Activated T-cell treated with anti-CD3 and anti-CD28 coated beads for 4 hours (primary cell): ENCODE measurements at places on chromosomes 1 and 21.

DNA sequence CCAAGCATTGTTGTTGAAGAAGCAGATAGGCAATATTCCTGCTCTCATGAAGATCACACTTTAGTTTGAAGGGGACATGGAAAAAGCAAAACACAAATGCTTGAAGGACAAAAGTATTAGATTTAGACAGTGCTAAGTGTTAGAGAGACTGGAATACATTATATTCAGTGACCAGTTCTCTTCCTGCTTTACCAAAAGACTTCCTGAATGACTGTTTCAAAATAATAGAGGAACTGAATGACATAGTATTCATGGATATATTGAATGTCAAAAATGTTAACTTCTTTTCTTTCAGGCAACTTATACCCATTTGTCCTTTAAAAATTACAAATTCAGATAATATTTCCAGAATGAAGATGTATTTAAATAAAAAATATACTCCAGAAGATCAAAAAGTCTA is 178.0 kb upstream of the IVNS1ABP start:
- no peak for DNase-seq

GRCh38 chr1:42186152-42186551 is 21.6 kb upstream of the GUCA2A start:
- no peak for DNase-seq

DNA sequence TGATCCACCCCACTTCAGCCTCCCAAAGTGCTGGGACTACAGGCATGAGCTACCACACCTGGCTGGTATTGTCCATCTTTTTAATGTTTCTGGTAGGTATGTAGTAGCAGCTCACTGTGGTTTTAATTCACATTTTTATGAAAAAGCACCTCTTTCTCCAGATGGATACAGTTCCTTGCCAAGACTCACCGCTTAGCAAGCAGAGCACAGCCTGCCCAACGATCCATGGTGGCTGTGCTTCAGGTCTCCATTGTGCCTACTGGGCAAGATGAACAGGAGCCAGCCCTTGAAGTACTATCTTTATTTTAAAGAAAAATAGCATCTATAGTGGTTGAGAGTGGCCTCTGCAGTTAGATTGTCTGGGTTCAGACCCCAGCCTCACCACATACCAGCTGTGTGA is 37.6 kb upstream of the GRHL3 start:
- DNase-seq: no peak

- DNase-seq: no peak
These were observed 17.3 kb upstream of the RAP1A start for GRCh38 chr1:111602302-111602701.

- DNase-seq: no peak
These were observed 13.9 kb downstream of the PHGDH start for GRCh38 chr1:119725626-119726025.

DNA sequence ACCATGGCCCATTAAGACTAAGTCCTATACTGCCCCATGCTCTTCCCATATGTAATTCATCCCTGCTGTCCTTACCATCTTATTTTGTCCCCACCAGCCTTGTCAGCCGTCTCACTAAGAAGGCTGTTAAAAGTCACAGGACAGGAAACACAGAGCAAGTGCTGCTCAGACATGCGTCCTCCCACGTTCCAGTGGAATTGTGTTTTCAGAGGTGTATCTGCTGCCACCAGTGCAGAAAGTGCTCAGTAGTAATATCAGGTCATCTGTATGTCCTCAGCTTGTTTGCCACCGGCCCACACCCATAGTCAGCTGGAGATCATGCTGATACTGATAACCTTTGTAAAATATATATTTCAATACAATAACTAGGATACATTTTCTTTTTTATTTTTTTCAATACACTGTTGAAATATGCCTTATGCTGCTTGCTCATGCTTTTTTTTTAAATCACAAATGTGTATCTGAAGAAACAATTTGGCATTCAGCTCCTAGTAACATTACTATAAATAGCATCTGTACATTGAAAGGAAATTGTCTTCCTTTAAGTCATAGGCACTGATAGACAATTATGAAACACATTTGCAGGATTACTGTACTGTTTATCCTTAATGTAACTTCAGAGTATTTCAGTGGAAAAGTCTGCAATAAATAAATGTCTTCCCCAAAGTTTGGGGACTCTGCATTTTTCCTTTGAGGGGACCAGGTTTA is 156.9 kb downstream of the EDEM3 start:
- DNase-seq: no peak

GRCh38 chr1:24018611-24019580 is 38.8 kb upstream of the SRSF10 start:
- DNase-seq: no peak

DNA sequence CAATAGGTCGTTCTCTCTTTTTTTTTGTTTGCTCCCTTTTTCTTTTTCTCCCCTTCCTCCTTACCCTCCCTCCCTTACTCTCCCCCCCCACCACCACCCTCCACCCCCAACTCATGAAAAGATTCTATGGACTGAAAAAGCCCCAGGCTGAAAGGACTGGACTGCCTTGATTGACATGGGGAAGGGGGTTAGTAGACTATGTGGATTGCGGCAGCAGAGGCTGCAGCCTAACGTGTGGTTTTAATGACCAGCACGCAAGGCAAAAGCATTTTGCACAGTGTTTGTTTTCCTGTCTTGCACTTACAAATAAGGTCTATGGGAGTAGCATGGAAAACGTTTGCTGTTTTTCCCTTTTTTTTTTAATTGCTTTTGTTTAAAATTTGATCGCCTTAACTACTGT is 5.5 kb downstream of the ZBTB18 start:
- DNase-seq: no peak

- no peak for DNase-seq
These were observed 885.3 kb downstream of the TTLL7 start for GRCh38 chr1:83113652-83114051.

GRCh38 chr1:21804536-21804935 is 7.5 kb upstream of the LDLRAD2 start:
- no peak for DNase-seq

DNA sequence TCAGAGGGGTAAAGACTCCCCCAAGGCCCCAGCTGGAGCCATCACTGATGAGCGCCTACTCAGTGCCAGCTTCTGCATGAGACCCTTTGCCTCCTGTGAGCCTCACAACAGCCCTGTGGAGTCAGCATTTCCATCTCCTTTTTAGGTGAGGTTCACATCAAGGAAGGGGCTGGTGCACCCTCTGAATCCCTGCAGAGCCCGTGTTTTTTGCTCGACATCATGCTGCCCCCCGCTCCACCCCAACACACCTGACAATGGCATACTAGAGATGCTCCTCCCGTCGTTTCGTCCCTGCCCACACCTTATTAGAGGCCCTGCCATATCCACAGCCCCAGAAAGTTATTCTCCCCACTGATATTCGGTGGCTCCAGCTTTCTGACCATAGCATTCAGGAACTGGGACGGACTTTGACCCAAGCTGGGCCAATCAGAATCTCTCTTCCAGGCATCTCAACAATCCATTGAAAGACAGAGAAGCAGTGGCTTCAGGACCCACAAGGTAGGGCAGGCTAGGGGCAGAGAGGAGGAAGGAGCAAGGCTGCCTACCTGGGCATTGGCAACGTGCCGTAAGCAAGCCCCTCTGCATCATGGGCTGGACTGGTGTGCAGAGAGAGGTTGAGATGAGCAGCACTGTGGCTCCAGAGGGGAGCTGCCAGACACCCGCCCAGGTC is 32.7 kb downstream of the EPHA10 start:
- DNase-seq: no peak

DNA sequence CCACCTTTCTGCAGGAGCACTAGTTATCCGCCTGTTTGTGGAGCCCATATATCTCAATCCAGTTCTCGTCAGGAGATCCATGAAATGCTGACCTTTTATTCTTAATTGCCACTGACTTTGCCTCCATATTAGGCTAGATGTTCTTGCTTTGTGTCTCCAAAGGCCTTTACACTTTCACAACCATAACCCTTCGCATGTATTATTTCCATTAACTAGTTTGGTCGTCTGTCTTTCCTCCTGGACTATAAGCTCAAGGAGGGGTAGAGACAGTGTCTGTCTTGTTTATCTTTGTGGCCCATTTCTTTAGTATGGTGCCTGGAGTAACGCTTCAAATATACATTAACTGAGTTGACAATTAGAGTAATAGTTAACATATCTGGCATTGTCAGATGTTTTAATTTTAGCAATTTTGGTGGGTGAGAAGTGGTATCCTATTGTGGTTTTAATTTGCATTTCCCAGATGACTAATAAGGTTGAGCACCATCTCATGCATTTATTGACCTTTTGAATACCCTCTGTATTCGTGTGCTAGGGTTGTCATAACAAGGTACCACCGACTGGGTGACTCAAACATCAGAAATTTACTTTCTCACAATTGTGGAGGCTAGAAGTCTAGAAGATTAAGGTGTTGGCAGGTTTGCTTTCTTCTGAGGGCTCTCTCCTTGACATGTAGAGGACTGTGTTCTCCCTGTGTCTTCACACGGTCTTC is 21.7 kb upstream of the IL12RB2 start:
- DNase-seq: no peak

- DNase-seq: no peak
These were observed 4.5 kb upstream of the REN start for GRCh38 chr1:204170494-204171155.
